OCI-LY7 (cell line): ENCODE measurements at places on chromosomes 1 and 21. TPM values are rescaled to one million over a fixed set of nuclear protein-coding genes. Genes with fewer than 3 reads are reported as not detected.

Gene RUSC1
- 20.9 and 25.6 TPM in 2 replicates for total RNA-seq

Gene C1orf226
- total RNA-seq = not detected in 2 replicates

Gene RHOC
- total RNA-seq = 43.3 and 46.2 TPM in 2 replicates

Gene FAM72A
- total RNA-seq = 60.1 and 78.2 TPM in 2 replicates

Gene PTGS2
- total RNA-seq = not detected in 2 replicates

Gene PPFIA4
- total RNA-seq = 0.55 and 2.7 TPM in 2 replicates

Gene CRP
- not detected in 2 replicates for total RNA-seq

Gene C4BPA
- total RNA-seq = not detected in 2 replicates

Gene LRRN2
- total RNA-seq = not detected in 2 replicates

Gene ZBTB40
- 15.6 and 17.3 TPM in 2 replicates for total RNA-seq

Gene CTBS
- total RNA-seq = 9.3 and 11.9 TPM in 2 replicates

Gene SHE
- total RNA-seq = not detected in 2 replicates

GRCh38 chr21:37195059-37195458 is 72.1 kb downstream of the VPS26C start:
- DNase-seq = no peak

DNA sequence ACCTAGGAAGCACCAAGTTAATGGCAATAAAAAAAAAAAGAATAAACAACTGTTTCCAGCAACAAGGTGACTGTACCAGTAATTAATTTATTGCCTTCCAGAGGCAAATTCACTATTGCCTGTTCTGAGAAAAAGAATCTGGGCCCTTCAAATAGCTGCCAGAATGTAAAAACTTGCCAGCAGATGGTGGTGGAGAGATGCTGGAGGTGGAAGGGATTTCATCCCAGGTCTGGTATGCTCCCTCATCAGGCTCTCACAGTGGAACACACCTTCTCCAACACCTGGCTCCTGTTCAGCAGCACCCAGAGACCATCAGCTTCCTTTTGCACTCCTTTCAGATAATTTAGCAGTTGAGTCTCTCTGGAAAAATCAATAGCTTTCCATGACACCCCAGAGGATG is 792.9 kb upstream of the ADAMTS5 start:
- no peak for DNase-seq

GRCh38 chr1:68321084-68321685 is 88.9 kb upstream of the WLS start:
- DNase-seq = peak; percentile 4

DNA sequence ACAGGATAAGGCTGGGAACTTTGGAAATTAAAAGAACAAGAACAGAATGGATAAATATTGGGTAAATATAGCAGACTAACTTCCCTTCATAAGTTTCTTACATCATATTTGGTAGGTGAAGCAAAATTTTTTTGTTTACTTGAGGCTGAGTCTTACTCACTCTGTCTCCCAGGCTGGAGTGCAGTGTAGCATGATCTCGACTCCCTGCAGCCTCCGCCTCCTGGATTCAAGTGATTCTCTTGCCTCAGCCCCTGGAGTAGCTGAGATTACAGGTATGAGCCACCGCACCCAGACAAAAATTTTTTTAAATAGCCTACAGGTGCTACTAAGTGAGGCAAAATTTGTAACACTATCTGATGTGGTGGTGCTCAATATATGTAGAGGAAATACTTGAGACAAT is 50.7 kb downstream of the TM2D1 start:
- no peak for DNase-seq

GRCh38 chr21:45064618-45065399 is 9.6 kb upstream of the ADARB1 start:
- no peak for DNase-seq

DNA sequence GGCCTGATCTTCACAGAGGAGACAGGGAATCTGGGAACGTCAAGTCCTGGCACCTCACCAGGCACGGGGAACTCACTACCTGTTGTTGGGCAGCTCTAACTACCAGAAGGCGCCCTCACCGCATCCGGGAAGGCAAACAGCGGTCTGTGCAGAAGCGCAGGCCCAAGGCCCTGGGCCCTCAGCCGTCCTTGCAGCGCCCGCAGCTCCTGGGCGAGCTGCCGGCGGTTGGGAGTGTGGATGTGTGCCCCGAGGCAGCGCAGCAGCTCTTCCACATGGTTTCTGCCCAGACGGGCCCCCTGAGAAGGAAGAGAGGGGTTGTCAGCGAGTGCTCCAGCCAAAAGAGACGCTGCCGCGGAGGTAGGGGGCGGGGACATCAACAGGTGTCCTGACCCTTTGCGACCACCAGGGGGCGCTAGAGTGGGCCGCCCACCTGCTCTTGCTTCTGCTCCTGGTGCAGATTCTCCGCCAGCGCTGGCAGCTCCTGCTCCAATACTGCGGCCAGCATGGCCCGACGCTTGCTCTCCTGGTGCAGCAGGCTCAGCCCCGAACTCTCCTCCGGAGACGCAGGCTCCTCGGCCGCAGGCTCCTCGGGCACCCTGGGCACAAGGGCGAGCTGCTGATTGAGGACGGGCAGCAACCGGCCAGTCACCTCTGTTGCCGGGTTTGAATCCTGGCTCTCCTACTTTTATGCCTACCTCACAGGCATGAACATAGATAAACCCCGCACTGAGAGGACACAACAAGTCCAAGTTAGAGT is 9.3 kb downstream of the MAP3K6 start:
- peak; percentile 77 for DNase-seq

GRCh38 chr1:198726455-198726854 is 87.6 kb downstream of the PTPRC start:
- no peak for DNase-seq

DNA sequence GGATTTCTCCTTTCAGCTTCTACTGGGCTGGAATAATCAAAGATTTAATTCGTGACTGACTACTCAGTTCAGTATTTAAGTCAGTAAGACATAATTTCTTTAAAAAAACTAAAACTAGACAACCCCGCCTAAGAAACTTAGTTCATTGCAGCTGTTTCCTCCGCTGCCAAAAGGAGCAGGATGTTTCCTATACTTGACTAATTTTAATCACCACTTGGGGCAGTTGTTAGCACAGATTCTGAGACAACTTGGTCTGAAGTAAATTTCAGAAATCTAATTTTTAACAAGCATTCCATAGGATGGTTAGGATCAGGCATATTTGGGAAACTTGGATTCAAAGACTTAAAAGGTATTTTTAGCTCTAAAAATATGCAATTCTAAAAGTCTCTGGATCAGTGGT is 34.0 kb downstream of the EPRS1 start:
- DNase-seq = peak; percentile 32

GRCh38 chr1:116581323-116581885 is 10.6 kb upstream of the CD58 start:
- DNase-seq = no peak

DNA sequence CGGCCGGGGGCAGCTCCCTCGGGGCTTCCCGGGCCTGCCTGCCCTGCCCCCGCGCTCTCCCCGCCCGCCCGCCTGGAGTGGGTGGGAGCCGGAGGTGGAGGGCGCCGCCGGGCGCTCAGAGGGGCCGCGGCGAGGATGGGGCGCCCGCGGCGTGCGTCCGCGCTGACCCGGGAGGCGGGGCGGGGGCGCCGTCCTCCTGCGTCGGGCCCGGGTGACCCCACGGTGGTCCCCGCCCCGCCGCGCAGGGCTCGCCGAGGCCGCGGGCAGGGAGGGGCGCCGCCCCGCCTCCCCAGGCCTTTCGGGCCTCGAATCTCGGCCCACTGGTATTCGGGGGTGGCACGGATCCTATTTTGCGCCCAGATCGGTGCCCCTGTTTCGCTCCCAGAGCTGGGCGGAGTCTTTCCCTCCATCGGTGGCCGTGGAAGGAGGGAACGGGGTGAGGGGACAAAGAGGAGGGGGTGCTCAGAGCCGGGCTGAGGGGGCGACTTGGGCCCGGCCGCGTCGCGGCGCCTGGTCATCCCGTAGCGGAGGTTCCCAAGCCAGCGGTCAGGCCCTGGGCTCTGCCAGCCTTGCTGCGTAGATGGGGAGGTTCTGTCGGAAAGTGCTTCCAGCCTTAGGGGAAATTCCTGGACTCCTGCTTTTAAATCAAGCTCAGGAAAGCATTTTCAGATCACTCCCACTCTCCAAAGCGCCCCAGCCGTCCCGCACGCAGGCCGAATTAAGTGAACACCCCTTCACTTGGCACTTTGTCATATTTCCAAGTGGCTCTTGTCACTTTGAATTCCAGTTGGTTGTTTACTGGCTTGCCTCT is 545 bp downstream of the PATJ start:
- DNase-seq = no peak

DNA sequence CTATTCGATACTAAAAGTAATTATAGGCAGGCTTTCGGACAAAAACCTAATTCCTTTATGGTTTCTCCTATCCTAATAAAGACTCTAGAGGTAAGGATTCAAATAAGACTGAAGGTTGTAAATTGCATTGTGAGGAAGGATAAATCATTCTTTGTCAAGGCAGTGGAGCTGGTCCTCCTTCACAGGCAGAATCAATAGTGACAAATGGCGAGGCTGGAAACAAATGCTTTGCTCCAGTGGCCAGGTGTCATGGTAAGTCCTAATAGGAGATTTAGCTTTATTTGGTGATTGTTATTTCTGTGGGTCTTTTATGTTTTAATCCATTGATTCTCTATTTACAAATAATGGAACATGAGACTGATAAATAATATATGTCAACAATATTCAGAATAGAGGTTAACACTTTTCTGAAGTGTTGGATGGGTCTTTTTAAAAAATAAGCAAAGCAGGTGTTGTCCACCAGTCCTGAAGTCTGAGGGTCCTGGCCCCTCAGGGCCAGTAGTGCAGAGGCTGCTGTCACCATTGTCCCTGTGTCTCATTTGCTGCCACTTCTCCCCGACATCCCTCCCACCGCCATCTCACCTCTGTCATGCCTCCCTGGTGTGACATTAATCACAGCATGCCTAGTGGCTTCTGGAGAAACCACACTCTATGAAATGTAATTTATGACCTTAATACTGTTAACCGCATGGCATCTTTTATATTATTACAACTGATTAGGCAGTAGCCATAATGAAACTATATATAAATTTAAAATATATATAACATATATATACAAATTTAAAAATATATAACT is 120.9 kb upstream of the MAGI3 start:
- no peak for DNase-seq

GRCh38 chr1:177411381-177411780 is 240.6 kb downstream of the BRINP2 start:
- no peak for DNase-seq

- DNase-seq = no peak
Observed at GRCh38 chr1:185957441-185958363, 223.5 kb downstream of the HMCN1 start.

- DNase-seq = no peak
Observed at GRCh38 chr1:198672124-198672523, 33.3 kb downstream of the PTPRC start.

DNA sequence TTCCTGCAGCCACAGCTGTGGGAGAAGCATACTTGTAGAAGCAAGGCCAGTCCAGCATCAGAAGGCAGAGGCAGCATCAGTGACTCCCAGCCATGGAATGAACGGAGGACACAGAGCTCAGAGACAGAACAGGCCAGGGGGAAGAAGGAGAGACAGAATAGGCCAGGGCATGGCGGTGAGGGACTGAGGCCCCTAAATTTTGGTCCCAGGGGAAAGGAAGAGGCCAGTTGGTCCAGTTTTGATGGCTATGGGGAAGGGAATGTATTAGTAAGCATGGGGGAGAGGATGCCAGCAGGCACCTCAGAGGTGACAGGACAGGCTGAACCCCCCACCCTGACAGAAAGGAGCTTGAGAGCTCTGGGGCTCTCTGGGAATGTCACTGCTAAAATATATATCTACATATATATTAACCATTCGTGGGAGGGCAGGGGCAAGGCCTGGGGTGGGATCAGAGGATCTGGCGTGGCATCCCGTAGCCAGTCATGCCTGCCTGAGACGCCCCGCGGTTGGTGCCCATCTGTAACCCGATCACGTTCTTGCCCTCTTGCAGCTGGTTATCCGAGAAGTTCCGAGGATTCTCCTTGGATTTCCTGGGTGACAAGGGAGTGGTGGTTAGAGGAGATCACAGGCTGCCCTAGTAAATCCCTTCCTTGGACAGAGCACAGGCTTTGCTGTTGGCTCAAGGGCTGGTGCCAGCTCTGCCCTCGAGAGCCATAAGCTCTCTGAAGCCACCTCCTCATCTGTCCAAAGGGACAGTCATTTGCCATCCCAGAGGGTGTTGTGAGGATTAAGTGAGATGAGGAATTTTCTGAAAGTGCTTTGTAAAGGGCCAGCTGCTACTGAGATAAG is 6.7 kb downstream of the TAGLN2 start:
- no peak for DNase-seq

DNA sequence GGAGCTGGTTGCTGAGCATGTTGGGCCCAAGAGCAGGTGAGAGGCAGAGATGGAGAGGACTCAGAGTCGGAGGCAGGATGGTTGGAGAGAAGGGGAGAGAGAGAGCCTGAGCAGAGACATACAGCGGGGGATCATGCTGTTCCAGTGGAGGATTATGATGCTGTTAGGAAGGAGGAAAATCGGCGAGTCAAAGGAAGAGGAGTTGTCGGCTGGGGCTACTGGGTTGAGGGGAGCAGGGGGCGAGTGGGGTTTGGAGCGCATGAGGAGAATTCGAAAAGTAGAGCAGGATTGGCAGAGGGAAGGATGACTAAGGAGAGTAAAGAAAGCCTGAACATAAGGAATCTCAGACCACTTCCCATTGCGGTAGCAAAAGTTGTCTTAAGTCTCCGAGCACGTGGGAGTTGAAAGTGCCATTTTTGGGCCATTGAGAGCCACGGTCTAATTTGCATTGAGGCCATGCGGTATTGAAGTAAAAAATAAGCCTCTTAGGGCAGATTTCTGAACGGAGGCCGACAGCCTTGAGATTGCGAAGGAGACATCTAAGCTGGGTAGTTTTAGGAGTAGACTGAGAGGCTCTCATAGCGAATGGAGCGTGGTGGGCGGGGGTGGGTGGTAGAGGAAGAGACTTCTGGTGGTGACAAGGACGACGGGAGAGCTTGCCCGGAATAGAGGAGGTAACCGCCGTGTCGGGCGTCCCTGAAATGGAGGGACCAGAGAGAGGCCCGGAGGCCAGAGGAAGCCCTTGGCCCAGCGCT is 140.4 kb upstream of the ETV3 start:
- no peak for DNase-seq

- no peak for DNase-seq
Observed at GRCh38 chr1:2587071-2587859, 688 bp downstream of the PRXL2B start.

DNA sequence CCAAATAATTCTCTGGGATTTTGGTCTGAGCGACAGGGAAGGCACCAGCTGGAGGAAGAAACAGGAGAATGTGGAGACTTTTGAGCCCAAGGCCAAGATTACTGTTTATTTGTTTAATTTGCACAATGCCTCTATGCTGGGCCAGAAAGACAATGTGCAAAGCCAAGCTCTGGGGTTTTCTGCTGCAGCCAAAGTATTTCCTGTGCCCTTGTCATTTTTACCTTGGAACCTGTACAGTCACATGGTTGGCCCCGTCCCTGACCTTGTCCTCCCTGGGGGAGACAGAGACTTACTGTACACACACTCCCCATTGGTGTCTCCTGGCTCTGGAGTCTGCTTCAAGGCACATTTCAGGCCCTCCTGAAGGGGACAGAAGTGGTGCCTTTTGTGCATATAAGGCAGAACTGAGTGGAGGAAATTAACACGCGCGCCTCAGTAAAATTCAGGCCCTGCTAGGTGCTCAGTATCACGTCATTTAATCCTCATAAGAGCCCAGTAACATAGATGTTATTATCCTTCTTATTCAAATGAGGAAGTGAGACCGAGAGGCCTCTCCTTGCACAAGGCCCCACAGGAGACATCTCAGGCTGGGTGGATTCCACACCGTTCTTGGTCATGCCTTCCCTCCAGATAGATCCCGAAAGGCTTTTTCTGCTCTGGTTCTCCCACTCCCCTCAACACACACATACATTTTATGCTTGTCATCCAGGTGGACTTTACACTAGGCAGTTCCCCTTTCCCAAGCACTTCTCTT is 21.1 kb downstream of the C1orf115 start:
- DNase-seq = no peak
